ENCODE measurements at places on chromosomes 12 and 14.

DNA sequence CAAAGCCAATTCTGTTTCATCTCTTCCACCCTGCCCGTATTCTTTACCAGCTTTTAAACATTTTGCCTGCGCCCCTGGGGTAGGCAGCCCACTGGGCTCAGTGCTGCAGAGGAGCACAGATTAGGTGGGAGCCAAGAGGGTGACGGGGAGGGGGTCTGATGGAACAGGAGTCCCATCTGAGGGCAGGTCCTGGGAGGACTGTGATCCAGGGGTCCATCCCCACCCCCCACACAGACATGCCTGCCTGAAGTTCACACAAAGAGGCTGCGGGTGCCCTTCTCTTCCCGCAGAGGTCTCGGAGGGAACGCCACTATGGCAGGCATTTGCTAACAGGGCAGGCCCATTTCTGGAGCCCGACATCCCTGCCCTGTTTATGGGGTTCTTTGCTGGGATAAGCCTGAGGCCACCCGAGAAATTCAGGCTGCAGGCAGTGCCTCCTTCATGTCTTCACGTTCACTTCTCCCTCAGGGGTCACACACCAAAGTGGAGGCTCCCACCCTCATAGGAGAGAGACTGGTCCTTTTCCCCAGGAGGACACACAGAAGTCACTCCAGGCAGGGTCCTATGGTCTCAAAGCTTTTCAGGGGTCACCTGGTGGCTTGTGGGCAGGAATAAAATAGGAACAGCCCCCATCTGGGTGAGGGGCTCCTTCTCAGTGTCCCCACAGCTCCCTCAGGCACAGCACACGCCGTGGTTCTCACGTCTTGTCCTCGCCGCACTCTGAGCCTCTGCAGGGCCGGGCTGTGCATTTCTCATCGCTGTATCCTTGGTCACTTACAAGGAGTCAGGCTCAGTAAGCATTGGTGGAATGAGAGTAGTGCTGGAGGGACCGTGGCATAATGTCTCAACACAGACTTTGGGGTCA lies 12.9 kb downstream of the VASH1 start:
- DNase-seq = no peak

DNA sequence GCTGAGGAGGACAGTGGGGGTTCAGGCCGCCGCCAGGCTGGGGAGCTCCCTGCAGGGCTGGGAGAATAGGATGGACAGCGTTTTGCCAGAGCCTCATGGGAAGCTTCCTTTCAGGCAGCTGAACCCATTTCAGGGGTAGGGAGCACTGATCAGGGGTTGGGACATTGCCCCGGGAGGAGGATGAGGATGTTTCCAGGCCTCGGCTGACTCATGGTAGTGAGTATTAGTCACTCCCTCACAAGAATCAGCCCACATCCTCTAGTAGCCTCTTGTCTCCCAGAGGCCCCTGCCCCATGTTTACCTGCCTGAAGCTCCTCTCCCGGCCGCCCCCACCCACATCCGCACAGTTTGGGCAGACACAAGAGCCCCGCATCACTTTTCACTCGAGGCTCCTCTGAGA lies 89.8 kb downstream of the ZFP36L1 start:
- no peak for DNase-seq

GRCh38 chr14:92446771-92447170 lies 66.8 kb upstream of the RIN3 start:
- no peak for DNase-seq

DNA sequence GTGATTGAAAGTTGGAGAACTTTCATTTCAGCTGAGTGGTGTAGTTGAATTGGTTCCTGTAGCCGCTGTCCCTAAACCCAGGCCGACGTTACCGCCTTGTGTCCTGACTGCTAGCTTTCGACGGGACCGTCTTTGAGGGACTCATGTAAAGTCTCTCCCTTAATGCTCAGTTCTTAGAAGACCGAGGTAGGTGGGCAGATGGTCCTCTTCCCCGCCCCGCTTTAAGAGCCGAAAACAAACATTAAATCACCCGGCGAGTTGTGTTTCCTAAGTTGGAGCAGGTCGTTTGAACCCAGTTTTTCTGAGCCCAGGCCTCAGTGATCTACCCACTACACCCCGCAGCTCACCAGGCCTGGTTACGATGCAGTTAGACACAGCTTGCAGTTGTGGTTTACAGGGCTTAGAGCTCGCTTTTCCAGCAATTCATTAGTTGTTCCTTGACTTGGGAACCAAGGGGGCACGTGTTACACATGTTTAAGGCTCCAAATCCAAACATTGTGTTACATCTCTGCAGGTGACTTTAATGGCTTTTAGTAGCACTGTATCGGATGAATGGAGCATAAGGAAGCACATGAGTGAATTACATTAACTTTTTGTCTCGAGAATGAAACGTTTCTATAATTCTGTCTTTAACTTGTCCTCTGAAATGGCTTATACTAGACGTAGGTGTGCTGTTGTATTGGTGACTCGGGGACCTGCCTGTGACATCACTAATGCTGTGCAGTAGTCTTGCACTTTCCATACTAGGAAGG lies 790 bp downstream of the NEDD1 start:
- peak; percentile 12 for DNase-seq

DNA sequence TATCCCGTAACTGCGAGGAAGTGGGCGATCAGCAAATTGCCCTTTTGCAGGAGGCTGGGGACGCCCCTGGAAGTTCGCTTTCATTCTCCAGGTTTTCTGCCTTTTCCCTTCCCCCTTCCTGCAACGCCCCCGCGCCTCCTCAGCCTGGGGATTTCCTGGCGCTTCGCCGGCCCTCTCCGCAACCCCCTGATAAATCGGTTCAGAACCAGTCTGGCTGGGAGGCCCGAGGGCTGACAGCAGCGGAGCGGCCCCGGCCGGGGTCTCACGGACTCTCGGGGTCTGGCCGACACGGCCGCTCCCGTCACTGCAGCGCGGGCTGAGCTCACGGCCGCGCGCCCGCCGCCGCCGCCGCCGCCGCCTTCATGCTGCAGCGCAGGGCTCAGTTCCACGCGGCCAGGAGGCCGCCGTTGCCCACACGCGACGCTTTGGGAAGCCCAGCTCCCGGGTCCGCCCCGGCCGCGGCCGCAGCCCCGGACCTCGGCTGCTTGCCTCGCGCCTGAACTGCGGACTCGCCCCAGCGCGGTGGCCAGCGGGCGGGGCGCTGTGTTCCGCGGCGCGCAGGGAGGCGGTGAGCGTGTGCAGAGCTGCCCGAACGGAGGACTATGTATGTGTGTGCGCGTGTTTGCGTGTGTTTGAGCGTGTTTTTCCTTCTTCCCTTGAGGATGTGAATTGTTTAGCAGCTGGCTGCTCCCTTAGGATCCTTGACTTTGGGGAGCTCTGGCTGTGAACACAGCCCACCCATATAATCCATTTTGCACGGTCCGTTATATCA lies at the start of gene LRFN5:
Gene LRFN5 (plus strand): TSS at position 345 of the 772 bp plus-strand sequence.
- DNase-seq = peak; percentile 14

DNA sequence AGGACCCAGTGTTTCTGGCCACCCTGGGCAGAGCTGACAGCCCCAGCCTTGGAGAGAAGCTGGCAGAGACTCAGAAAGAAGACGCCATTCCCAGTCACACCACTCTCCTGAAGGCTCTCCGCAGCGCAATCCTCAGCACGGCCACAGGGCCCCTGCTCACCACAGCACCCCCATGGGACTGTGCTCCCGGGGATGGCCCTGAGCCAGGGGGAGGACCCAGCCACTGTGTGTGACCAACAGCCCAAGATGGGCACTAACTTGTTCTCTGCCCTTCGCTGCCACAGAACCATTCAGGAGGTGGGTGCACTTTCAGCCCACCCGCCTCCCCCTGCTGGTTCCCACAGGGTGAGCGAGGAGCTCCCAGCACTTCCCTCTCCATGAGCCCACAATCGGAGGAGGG lies 57.1 kb downstream of the CCNK start:
- DNase-seq = no peak

GRCh38 chr12:53427905-53428594 lies 4.4 kb downstream of the AMHR2 start:
- peak; percentile 41 for DNase-seq

GRCh38 chr14:80570930-80571298 lies 359.6 kb upstream of the DIO2 start:
- DNase-seq = no peak

DNA sequence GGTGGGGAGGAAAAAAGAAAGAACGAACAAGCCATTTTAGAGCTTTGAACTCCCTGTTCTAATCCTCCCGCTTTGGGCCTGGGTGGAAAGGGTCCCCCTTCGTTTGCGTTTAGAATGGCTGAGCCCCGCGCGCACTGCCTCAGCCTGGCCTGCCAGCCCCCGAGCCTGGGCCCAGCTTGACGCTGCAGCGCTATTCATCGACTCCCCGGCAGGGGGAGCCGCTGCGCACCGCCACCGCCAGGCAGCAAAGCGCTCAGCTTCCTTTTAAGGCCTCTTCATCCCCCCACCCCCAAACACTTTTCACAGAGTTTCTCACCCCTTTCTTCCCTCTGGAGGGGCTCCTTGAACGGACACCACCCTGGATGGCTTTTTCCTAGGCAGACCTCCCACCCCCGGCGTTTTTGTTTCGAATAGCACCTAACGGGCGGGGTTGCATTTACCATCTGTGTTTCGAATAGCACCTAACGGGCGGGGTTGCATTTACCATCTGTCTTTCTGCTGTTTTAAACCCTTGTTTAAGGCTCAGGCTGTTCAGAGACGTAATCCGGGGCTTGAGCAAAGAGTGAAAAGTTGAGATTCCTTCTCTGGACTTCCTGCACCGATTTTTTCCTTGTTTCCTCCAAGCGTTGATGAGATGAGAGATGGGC lies 56.4 kb upstream of the PIWIL1 start:
- DNase-seq = no peak

GRCh38 chr12:83996671-83997070 lies 915.9 kb downstream of the SLC6A15 start:
- DNase-seq = no peak

- no peak for DNase-seq
Observed at GRCh38 chr14:78152201-78153063, 17.7 kb upstream of the NRXN3 start.

GRCh38 chr12:55828357-55828756 lies 1.0 kb downstream of the DNAJC14 start:
- no peak for DNase-seq

DNA sequence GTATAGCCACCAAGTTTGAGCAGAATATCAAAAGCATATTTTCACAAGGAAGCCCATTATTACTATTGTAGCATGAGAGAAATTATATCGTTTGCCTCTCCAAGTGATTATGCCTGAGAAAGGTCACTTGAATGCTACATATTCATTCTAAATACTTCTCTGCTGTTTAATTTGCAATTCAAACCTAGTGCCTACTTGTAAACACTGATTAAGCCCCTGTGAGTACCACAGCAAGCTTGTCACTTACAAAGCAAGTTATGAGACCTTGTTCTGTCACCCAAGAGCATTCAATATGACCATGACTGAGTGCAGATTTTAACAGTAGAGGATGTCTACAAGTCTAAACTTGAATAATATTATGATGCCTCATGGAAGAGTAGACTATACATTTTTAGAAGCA lies 124.7 kb upstream of the SSTR1 start:
- DNase-seq = no peak

DNA sequence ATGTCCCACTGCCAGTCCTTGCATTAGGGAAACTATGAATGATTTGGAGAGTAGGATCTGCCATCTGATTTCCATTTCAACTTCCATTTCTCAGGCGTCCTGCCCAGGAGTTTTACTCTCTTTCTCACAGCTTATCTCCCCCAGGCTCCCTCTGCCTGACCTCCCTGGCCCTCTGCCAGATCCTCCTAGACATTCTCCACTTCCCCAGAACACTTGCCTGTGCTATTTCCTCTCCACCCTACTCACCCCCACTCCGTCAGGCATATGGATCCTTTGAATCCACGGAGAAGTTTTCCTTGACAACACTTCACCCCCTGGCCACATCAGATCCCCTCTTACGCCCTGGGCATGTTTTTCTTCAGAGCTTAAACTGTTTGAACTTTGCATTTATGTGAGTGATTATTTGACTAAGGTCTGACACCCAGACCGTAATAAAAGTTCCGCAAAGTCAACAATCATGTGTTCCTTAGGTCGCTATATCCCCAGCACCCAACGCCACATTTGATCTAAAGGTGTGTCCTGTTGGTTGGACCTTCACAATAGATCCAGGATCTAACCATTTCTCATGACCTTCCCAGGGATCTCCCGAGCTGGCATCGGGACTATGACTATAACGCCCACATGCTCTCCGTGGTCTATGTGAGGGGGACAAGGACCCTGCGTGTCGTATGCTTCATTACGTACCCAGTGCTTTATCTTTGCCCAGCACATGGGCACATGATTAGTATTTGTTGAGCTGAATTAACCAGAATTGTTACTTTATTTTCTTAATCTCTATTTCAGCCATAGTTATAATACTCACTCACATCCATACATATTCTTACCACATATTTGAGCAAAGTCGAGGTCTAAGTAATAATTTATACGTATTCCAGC lies 255.8 kb upstream of the FOXN3 start:
- DNase-seq = no peak

DNA sequence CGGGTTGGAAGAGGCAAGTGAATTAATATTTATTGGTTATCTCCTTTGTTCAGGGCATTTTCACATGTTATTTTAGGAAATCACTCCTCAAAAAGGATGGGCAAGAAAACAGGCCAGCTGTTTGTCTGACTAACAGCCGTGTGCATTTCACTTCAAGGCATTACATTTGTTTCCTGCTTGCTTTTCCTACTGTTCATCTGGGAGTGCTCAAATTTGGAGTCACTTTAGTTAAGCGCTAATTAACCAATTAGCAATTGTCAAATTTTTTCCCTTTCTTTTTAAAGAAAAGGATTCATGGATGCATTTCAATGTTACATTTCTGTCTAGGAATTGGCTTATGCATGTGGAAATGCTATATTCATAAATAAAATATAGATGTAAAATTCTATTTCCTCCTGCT lies 415.9 kb downstream of the NELL2 start:
- no peak for DNase-seq

- peak; percentile 58 for DNase-seq
Observed at GRCh38 chr12:14111230-14111865, 129.9 kb upstream of the GRIN2B start.

- no peak for DNase-seq
Observed at GRCh38 chr12:6206327-6206726, 6.1 kb downstream of the CD9 start.

- no peak for DNase-seq
Observed at GRCh38 chr12:45165284-45165683, 50.6 kb upstream of the ANO6 start.

- DNase-seq = peak; percentile 36
Observed at GRCh38 chr12:117111821-117112595, 12.8 kb upstream of the TESC start.

DNA sequence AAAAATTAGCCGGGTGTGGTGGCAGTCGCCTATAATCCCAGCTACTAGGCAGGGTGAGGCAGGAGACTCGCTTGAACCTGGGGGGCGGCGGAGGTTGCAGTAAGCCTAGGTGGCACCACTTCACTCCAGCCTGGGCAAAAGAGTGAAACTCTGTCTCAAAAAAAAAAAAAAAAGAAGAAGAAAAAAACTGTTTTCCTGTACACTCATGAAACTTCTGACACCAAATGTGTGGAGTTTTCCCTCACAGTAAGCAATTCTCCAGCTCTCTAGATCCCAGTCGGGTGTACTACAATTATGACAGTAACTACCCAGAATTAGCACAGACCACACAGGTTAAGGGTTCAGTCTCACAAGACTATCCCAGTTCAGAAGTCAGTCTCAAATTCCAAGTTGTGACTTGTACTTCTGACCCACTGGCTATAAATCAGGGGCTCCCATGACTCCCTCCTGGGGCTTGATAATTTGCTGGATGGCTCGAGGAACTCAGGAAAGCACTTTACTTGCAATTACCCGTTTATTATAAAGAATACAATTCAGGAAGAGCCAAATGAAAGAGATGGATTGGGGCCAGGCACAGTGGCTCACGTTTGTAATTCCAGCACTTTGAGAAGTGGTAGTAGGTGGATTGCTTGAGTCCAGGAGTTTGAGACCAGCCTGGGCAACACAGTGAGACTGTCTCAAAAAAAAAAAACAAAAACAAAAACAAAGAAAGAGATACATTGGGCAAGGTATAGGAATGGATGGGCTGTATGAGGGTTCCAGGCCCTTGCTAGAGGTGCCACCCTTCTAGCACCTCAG lies 12.4 kb upstream of the ARF6 start:
- no peak for DNase-seq
